Naive thymus-derived CD4-positive, alpha-beta T cell (primary cell): ENCODE measurements at places on chromosomes 1 and 21.

- no peak for DNase-seq
These were observed 90.1 kb upstream of the WDR26 start for GRCh38 chr1:224524679-224525078.

- no peak for DNase-seq
These were observed 6.7 kb downstream of the MPL start for GRCh38 chr1:43344267-43344850.

- peak; percentile 70 for DNase-seq
These were observed 18.6 kb downstream of the AZIN2 start for GRCh38 chr1:33099290-33100118.

DNA sequence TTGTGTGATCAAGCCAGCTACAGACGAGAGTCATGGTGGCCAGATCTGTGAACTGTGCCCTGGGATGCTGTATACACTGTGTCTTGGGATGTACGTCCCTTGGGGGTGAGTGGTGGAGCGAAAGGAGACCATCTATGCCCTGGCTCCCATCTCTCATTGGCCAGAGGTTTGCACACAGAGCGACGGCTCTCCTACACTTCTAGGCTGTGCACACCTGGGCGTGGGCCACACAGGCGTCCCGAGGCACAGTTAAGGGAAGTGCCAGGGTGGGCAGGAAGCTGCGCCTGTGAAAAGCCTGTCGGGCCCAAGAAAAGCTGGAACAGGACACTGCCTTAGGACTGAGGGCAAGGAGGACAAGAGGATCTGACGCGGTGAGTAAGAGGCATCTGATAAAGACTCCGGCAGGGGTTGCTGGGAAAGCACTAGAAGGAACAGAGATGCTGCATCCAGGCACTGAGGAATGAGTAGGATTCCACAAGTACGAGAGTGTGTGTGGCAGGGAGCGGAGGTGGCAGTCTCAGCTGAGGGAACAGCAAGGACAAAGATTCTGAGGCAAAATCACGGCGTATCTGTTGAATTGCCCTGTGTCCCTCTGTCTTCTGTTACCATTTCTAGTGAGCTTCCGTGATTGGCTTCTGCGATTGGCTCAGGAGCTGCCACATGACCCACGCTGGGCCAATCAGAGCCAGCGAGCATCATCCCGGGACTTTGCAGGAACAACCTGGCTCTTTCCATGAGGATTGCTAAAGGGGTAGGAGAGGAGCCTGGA, 67.9 kb upstream of the ZBTB40 start:
- no peak for DNase-seq

GRCh38 chr1:229129301-229130027, 141.4 kb upstream of the RAB4A start:
- DNase-seq = no peak

DNA sequence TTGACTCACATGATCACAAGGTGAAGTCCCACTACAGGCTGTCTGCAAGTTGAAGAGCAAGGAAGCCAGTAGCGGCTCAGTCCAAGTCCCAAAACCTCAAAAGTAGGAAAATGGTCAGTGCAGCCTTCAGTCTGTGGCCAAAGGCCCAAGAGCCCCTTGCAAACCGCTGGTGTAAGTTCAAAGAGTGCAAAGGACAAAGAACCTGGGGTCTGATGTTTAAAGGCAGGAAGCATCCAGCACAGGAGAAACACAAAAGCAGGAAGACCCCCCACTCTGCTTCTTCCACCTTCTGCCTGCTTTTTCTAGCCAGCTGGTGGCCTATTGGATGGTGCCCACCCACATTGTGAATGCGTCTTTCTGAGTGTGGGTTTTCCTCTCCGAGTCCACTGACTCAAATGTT, 2222.6 kb downstream of the MRPL39 start:
- DNase-seq = no peak

GRCh38 chr1:28365864-28366263, 3.7 kb upstream of the PHACTR4 start:
- DNase-seq = no peak

- DNase-seq = no peak
These were observed 429.8 kb upstream of the C1orf87 start for GRCh38 chr1:60503266-60503925.

DNA sequence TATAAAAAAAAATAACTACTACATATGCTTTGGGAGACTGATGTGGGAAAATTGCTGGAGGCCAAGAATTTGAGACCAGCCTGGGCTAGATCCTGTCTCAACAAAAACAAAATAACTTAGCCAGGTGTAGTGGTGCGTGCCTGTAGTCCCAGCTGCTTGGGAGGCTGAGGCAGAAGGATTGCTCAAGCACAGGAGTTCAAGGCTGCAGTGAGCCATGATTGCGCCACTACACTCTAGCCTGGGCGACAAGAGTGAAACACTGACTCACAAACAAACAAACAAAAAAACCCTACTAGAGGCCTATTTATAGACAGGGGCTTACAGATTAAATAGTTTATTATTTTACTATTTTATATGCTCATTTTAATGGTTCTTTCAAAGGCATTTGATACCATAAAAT, 80.0 kb downstream of the LHX4 start:
- DNase-seq = no peak

DNA sequence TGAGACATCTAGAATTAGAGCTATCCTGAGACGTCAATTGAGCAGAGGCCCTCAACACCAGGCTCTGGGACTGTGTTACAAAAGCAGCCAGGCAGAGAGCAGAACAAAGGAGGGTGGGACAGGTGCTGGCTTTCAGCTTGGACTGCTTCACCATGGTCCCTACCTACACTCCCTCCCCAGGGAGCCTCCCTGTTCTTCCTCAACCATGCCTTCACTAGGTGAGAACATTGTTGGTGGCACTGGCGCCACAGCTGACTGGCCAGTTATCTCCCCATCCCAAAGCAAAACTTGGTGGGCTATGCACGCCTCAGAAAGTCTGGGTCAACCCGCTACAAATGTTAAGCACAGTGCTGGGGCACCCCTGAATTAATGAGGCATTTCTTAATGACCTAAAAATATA, 87.8 kb downstream of the NMNAT2 start:
- no peak for DNase-seq

DNA sequence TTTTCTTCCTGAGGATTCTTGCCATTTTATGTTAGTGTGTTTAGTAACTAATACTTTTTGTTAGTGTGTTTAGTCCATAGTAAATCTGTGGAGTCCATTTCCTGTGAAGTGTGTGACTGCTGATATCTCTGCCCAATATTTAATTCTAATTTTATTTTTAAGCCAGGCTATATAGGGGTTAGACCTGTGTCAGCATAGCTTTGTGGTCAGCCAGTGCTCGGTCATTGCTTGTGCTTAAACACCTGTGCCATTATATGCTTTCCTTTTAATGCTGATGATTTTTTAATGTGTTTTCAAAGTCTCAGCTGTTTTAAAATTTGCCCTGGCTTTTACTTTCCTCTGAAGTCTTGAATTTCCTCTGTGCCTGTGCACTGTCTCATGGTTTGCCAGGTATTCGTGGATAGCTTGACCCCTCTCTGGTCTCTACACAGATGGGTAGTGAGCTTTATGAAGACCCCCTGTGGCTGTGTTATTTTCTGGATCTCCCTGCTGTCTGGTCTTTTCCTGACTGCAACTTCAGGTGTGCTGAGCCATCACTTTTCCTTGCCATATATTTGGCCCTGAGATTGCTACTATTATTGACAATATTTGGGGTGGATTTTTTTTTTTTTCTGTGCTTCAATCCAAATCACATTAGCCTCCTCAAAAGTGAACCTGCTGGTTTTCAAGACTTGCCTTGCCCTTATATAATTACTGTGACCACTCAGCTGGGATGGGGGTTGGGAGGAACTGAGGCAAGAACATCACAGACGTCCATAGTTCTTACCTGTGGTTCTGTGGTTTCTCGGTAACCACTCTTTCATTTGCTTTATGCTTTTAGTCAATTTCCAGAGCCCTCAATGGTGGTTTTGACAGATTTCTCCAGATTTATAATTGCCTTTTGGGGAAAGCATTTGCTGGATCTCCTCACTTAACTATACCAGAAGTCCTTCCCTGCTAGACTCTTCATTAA, 59.6 kb downstream of the RPS6KC1 start:
- no peak for DNase-seq

DNA sequence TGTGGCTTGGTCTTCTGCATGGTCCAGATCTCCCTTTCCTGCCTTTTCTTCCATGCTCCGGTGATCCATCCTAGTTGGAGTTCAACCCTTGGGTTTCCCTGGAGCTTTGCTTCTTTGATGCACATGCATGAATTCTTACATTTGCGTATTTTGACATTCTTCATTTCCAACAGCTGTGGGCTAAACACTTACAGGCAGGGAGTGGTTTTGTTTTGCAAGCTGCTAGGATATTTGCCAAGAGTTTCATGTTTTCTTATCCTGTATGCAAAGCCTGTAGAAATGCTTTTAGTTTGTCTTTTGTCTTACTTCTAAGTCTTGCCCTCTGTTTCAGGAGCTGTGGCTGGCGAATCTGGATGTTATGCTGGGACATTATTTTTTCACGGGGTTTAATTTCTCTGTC, 90.3 kb upstream of the PAXBP1 start:
- DNase-seq = no peak

GRCh38 chr1:240612811-240613210, 856 bp upstream of the GREM2 start:
- no peak for DNase-seq

GRCh38 chr21:43312011-43312410, 114.9 kb downstream of the SIK1 start:
- DNase-seq = no peak

DNA sequence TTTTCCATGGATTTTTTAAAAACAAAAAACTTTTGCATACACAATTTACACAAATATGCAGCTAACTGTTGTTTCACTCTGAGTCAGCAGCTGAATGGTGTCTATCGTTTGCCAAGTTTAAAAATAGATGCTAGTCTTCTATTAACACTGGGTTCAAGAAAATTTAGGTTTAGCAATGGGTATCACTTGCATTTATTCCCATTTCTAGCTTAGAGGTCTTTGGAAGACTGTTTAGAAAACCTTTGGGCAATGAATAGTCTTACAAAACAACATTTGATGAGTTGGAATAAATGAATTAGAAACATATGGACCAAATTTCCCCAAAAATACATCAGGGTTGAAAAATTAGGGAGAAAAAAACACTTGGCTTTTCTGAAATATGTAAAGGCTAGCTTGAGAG, 165.8 kb downstream of the LYPLAL1 start:
- no peak for DNase-seq

- no peak for DNase-seq
These were observed 1.2 kb downstream of the GBP5 start for GRCh38 chr1:89271341-89272015.

DNA sequence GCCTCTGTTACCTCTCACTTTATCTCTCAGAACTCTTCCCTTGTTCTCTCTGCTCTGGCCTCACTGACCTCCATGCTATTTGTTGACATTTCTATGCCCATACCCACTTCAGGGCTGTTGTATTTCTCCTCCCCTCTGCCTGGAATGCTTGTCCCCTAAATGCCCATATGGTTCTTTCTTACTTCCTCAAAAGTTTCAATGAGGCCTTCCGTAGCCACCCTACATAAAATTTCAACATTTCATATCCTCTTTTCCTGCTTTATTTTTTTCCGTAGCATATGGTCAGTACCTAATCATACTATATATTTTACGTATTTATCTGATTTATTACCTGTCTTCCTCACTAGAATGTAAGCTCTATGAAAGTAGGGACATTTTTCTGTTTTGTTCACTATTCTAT, 47.1 kb upstream of the ZYG11A start:
- DNase-seq = no peak

DNA sequence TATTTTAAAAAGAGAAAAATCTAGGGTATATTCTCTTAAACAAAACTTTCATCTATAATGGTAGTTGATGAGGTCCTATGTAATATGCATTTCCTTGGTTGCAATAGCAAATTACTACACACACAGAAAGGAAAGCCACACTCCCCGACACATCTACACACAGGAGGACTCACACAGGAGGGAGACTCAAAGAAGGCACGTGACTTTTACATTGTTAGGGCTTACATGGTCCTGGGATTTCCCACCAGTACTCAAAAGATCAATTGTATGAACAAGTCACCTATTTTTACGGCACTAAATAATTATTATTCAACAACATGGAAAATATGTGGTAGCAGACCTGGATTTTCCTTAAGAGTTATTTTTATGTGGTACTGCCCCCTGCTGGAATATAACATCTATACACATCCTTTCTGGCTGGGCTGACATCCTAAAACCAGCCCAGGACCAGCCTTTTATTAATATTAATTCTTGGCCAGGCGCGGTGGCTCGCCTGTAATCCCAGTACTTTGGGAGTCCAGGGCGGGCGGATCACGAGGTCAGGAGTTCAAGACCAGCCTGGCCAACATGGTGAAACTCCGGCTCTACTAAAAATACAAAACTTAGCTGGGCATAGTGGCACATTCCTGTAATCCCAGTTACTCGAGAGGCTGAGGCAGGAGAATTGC, 33.9 kb upstream of the LGALS8 start:
- DNase-seq = peak; percentile 45

- DNase-seq = no peak
These were observed 317.1 kb downstream of the NTNG1 start for GRCh38 chr1:107457989-107458388.

DNA sequence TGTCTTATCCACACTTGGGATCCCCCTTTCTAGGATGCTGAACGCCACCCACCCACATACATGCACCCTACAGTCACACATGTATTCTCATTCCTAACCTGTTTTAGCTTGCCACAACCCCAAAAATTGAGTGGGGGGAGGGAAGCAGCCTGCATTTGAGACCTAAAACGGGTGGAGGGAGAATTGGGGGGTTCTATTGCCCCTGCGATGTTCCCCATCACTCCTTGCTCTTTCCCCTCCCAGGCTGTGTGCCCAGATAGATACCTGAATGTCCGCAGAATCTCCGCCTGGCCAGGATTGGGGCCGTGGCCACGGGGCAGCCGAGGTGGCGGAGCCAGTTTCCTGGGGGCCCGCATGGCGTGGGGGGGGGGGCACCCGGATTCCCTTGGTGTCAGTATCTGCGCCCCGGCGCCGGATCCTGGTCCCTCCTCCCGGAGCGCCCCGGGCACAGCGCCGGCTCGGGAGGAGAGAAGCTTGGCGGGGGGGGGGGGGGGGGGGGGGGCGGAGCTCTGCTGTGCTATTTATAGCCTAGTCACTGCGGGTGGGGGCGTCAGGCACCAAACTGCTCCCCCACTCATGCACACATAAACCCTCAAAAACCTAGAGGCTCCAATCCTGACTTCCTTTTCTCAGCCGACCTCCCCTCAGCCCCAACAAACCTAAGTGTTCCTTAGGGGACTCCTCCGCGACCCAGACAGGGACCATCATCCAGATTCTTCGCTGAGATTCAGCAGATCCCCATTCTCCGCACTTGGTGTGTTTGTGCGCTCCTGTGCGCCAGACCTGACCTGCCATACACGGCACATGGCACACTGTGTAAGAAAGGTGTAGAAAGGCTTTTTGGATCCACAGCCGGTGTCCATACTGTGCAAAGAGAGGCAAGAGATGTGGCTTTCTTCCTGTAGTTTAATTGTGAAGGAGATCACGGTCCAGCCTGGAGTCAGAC, 1.9 kb downstream of the ANKRD34A start:
- DNase-seq = no peak

DNA sequence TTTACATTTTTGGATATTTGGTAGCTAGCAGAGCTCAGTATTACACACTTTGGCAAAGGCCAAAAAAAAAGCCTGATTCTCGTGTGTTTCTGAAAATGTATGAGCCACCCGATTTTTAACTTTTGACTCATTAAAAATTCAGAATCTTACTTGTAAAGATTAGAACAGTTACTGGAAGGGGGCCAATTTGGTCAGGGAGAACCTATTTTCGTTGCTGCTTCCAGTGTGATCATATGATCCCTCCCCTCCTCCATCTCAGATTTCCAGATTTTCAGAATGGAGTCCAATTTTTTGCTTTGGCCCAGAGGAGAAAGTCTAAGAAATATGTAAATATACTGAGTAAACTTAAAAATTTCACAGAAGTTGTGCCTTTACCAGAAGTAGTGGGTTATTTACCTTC, 3.2 kb upstream of the OR2AK2 start:
- no peak for DNase-seq

- DNase-seq = no peak
These were observed 4.2 kb downstream of the PLA2G5 start for GRCh38 chr1:20074055-20074724.
